ENCODE measurements at places on chromosomes 13 and 19. TPM values are rescaled to one million over a fixed set of nuclear protein-coding genes. Genes with fewer than 3 reads are reported as not detected.

DNA sequence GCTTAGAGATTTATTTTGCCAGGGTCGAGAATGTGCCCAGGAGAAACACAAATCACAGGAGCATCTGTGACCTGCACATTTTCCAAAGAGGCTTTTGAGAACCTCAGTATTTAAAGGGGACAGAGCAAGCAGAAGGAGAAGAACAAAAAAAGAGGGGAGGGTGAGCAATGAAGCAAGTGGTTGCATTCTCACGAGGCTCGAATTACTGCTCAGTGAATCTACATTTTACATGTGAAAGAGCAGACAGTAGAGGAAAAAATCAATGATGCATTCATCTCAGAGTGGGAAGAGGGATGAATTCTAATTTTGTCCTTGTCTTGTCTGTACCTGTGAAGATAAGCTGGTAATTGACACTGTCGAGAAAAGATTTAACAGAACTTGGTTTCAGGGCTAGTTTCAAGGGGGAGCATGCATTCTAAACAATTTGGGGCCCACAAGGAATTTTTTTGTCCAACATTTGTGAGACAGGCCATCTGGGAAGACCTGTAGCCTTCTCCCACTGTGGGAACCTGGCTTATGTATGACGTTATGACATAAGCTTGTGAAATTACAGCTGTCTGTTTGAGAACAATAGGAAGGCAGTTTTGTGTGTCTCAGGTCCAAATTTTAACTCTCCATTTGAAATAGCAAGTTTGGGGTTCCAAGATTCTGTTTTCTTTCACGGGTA is 855.1 kb downstream of the SLITRK5 start:
- no peak for DNase-seq

DNA sequence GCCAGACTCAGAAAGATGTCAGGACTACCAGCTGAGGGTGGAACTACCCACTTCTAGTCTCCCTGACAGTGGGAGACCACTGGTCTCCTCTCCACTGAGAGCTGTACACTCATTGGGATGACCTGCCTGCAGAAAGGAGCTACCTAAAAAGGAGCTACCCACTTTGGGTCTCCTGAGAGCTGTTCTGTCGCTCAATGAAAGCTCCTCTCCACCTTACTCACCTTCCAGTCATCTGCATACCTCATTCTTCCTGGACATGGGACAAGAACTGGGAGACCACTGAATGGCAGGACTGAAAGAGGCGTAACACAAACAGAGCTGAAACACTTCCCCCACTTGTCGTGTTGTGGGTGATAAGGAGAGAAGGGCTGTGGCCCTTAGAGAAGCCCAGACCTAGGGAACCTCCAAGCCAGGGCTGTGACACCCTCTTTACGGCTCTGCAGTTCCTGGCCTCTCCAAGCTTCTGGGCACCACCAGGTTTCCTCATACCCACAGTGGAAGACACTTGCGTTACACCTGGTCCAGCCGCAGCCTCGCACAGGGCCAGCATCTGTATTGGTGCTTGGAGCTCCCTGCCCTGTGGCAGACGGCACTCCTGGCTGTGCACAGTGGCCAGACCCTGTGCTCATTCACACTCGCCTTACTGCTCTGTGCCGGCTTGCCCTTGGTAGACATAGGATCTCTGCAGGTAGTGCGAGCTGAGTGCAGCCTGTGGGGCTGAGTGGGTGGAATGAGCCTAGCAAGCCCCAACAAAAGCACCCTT is 54.9 kb upstream of the SLITRK6 start:
- DNase-seq = no peak

Gene KIR2DL1
- total RNA-seq = not detected

DNA sequence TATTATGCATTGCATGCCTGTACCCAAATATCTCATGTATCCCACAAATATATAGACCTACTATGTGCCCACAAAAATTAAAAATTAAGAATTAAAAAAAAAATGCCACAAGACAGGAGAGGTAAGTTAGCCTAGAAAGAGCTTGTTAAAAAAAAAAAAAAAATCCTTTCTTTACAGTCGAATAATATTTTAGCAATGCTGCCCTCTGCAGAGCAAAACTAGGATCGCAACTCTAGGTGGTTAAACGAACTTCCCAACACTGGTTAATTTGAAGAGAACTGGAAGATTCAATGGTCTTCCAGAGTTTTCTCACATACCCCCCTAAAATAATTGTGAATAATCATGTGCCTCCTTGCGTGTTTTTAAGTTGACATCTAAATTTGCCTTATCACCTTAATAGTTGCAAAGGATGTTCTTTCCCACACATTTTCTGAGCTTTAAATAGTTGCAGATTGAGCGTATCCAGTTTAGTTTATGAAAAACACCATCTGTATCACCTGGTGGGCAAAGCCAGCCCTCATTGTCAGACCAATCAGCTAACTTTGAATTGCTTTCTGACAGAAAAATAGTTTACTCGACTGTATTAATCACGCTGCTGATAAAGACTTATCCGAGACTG is 47.4 kb upstream of the RCBTB2 start:
- DNase-seq = peak; percentile 83

- no peak for DNase-seq
Measured at GRCh38 chr13:94548821-94549231, 47.1 kb downstream of the TGDS start.

Gene CEACAM8
- not detected for total RNA-seq

DNA sequence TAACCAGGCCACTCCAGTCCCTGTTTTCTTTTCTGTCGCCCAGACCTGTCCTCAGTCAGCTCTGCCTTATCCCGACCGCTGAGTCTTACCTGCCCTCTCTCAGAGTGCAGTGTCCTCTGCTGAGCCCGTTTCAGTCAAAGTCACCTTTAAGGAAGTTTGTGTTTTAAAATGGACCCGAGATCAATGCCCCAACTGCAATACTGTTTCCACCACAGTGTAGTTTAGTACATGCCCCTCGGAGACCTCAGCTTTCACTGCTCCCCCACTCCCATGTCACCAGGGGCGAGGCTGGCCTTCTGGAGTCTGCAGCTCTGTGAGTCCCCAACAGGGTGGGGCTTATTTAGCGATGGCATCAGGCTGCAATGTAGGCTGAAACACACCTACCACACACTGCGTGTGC is 248.4 kb upstream of the TSHZ3 start:
- DNase-seq = no peak

Gene ZFP82
- total RNA-seq = 5.2 TPM

Gene ATXN8OS
- total RNA-seq = not detected

Data from dermis blood vessel endothelial cell (primary cell).